GM12878 (cell line): ENCODE measurements at places on chromosomes 2 and 18. TPM values are rescaled to one million over a fixed set of nuclear protein-coding genes. Genes with fewer than 3 reads are reported as not detected.

Gene LYG1
- total RNA-seq: 0.21 TPM in 1 of 2 replicates, not detected in the other

Gene RNU2-63P
- 12.3 and 12.8 TPM in 2 replicates for total RNA-seq

Gene DOK6
- not detected in 2 replicates for total RNA-seq

Gene CLEC4F
- total RNA-seq: not detected in 2 replicates

Gene ACTG2
- 0.51 and 0.97 TPM in 2 replicates for total RNA-seq

Gene SMYD5
- 30.8 and 34.4 TPM in 2 replicates for total RNA-seq

Gene CSRNP3
- 0.21 and 0.36 TPM in 2 replicates for total RNA-seq

Gene AFF3
- total RNA-seq: 4.1 and 4.3 TPM in 2 replicates

Gene ASIC4
- not detected in 2 replicates for total RNA-seq

Gene CDH7
- not detected in 2 replicates for total RNA-seq

Gene ZSWIM2
- total RNA-seq: not detected in 2 replicates

Gene MAPRE2
- total RNA-seq: 23.9 and 27.9 TPM in 2 replicates

Gene MEP1B
- total RNA-seq: not detected in 2 replicates

Gene ARHGAP28
- not detected in 2 replicates for total RNA-seq

Gene FBXO48
- 0.85 and 1.1 TPM in 2 replicates for total RNA-seq

Gene C2orf92
- total RNA-seq: 3.4 and 3.5 TPM in 2 replicates

Gene COL4A4
- total RNA-seq: 3.4 and 4.0 TPM in 2 replicates

Gene LOXHD1
- not detected in 2 replicates for total RNA-seq

Gene SCYGR1
- not detected in 2 replicates for total RNA-seq

Gene AGFG1
- 108 and 113 TPM in 2 replicates for total RNA-seq

Gene MAPK4
- total RNA-seq: 0.11 TPM in 1 of 2 replicates, not detected in the other

Gene MOB4
- total RNA-seq: 13.5 and 16.1 TPM in 2 replicates

Gene HAAO
- total RNA-seq: 41.6 and 49.5 TPM in 2 replicates
